ENCODE measurements at places on chromosomes 7 and 10.
A peak's percentile ranks its signal among the peaks of the same experiment; 100 is the strongest.

- no peak for DNase-seq
These were observed 2.9 kb upstream of the ATP6V0E2 start for GRCh38 chr7:149870701-149871483.

DNA sequence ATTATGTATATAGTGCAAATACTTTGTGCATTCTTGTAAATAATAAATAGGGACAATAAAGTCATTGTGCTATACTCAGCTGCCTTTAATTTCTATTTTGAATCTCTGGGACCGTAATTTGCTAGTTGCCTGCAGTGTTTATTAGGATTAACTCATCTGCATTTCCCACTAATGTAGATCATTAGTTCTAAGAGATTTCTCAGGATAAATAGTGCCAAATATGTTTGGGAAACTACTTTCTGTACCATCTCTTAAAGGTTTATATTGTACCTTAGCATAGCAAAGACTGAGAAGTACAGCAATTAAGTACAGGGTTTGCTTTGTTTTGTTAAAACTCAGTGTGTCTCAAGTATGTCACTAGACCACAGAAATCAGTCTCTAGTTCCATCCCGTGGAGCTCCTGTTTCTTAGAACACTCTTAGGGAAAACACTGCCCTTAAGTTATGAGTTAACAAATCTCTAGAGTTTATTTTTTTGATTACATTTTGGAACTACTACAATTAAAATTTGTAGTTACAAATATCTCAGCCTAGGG is 26.0 kb downstream of the ADD3 start:
- no peak for DNase-seq

DNA sequence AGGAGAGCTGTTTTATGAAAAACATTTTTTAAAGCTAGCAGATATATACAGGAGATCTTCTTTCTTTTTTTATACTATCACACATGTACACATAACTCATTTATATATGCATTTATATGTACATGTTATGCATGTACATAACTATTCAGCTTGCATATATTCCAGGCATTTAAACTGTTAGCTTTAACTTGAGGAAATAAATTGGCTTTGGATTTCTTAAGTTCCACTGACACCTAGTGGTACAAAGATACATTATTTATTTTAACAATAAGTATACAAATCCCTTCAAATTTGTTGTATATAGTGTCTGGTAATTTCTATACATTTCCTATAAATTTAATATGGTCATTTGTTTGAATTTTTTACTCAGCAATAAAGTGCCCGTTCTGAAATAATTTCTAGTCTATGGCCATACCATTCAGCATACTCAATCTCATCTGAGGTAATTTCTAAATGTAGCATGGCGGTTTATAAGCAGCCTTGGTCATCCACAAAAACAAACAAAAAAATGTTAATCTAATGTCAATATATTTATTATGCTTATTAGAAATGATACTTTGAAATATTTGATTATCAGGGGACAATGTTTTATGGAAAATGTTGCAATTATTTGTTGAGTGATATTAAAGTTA is 11.6 kb downstream of the ZDHHC6 start:
- peak; percentile 33 for DNase-seq

DNA sequence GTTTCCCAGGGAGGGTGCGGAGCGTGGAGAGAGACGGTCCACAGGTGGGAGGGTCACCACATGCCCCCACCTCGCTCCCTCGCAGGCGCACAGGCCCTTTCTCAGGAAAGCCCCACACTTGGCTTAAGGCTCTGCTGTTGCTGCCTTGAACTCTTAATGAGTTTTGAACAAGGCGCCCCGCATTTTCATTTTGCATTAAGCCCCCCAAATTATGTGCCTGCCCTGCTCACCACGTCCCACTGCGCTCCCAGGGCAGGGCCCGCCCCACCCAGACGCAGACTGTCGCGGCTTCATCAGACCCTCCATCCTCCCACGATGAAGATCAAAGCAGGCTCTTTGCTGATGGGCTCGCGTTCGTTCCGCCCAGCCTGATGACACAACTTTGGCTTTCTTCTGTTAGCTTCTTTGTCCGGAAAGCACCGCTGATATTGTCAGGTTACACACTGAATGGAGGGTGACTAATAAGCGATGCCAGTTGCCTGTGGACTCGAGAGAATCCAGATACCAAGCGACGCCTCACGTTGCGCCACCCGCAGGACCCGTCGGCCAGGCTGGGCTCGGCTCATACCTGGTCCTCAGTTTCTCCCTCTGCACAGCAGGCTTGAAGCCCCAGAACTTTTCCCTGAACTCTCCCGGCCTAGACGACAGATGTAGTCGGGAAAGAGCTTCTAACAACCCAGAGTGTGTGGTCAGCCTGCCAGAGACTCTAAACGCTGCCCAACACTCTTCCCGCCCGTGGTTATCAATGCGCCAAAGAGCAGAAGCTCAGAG is 9.5 kb downstream of the CALML3 start:
- DNase-seq: no peak

All from GM03348 (cell line).